ENCODE measurements at places on chromosomes 4 and X.
A peak's percentile ranks its signal among the peaks of the same experiment; 100 is the strongest.

- no peak for DNase-seq
These were observed 217.0 kb downstream of the GUCY2F start for GRCh38 chrX:109264878-109265277.

DNA sequence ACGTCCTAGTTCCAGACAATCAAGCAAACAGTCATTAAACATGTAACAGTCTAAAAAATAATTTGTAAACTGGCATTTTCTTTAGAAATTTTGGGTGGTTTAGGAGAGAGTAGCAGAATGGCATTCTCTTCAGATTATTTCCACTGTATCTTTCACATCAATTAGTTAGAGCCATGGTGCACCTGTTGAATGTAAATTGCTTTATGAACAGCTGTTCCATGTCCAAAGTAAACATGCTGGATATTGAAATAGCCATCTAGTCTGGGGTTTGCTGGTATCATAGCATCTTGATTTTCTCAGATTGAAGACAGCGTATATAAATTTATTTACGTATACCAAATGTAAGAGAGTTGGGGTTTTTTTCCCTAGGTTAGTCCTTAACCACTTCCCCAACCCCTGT is 143.6 kb downstream of the RCHY1 start:
- DNase-seq, result no peak

DNA sequence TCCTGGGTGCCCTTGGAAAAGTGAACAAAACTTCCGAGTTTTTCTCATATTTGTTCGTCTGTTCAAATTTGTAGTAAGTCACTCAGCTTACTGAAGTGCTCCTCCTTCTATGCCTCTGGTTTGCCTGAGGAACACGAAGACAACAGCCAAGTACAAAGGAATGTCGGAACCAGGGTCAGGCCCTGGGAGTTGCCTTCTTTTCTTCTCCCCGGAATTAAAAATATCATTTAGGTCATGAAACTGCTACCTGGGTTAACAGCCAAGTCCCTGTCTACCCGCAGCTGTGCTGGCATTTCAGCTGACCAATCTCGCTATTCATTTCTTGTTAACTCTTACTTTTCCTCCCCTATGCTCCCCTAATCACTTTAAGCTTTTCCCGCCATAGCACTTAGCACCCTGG is 137.6 kb upstream of the TEX13D start:
- no peak for DNase-seq

- DNase-seq, result no peak
These were observed 5.5 kb downstream of the PROM1 start for GRCh38 chr4:16078195-16078760.

DNA sequence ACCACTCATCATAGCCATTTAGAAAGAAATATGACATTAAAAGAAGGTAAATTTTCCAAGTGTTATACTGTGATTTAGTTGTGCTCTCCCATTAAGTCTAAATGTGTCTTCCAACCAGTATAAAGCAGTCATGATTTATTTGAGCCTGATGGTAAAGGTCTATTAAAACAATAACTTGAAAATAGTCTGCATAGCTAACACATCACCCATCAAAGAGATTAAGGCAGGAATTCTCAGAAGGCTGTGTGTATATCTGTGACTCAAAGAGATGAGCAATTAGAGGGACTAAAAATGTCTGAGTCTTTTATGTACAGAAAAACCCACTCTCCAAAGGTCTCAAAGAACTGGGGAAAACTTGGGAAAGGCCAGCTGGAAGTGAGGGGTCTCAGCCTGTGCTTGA is 70.3 kb upstream of the IQCM start:
- no peak for DNase-seq

DNA sequence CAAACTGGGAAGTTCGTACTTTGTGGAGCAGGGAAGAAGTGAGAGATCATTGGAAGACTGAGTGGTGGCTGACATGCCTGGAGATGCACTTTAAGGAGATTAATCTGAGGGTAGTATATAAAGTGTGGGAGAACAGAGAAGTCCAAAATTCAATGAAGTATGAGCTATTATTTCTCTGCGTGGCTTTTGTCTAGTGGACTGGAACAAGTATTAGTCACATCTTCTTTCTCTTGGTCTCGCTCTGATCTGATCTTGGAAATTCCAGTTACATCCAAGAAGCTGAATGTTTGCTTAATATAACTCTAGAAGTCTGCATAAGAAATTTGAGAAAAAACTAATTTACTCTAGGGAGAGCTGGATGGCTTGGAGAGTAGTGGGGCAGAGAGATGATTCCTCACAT is 64.8 kb upstream of the NR0B1 start:
- no peak for DNase-seq

GRCh38 chrX:96683997-96684338 is 674 bp upstream of the DIAPH2 start:
- DNase-seq, result no peak

DNA sequence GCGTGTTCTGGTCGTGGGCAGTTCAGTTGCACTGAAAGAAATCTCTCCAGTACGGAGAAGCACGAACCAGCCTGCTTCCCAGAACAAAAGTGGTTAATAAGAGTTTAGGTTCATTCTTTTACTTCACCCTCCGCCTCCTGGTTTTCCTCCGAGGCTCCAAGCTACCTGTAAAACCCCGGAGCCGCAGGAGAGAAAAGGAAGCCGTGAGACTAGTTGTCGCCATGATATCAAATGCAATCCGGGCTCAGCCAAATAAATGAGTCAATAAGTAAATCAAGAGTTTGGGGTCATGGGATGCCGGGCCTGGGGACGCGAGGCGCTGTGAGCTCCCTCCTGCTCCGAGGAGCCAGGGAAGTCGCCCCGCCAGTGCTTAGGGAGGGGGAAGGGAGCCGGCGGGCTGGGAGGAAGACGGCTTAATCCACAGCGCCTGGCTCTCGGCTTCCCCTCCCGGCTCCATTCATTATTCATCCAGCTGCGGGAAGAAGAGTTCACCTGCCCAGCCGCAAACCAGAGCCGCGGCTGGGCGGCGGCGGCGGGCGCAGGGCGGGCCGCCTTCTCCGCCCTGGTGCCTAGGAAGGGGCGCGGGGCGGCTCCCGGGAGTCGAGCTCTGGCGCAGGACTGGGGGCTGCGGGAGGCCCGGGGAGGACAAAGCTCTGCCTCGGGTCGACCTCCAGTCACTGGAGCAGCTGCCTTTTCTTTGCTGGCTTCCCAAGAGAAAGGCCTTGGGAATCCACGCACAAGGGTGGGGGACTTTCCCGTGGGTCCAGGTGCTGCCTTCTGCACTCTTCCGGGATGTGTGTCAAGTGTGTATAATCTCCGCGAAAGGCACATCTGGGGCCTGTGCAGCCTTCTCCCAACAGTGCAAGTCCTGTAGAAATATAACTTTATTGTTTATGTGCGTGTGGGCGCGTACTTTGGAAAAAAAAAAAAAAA is 1.7 kb downstream of the FRAS1 start:
- peak; percentile 67 for DNase-seq

- DNase-seq, result no peak
These were observed 11.7 kb upstream of the MSANTD1 start for GRCh38 chr4:3237266-3237665.

DNA sequence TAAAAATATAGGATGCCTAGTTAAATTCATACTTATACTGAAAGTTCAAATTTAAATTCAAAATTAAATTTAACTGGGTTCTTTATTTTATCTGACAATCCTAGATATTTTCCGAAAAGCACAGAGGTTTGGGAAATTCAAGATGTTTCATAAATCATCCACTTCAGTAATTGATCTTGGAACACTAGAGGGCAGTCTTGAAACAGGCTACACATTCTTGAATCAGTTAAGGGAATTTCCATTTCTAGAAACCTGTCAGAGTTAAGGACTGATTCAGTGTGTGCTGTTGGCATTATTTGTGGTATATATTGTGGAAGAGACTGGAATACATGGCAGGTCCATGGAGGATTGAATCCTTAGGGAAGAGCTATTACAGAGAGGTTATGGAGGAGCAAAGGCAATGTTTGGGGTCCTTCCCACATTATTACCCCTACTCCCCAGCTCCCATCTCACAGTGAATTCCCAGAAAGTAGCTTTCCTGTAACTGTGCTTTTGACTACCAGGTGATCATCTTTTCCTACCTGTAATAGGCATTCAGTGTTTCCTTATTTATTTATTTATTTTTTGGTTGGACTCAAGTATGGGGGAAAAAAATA is 92.9 kb downstream of the EGF start:
- DNase-seq, result no peak

DNA sequence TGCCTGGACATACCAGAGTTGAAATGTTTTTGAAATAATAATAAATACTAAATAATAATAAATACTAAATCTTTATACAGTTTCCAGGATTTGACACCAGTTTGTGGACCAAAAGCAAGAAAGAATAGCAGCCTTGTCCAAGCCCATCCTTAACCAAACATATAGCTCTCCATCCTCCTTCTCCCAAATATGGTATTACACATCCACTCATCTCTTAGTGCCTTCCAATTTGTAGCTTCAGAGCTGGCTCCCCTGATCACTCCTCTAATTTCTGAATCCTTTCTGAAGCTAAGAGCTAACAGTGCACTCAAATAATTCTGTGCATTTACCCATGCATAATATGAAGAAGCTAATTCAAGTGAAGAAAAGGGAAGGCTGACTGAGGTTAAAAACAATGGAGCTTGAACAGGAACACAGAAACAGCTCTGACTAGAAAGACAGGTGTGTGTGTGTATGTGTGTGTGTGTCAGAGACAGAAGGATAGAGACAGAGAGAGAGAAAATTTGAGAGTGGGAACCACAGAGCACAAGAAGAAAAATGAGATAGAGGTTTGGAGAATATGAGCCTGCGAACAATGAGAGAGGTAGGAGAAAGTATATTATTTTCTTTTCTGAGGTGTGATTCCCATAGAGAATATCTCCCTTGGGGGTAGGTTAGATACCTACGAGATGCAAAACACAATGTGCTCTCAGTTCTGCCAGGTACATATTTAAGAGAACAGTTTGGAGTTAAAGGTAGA is 123.5 kb downstream of the CAMK2D start:
- no peak for DNase-seq

GRCh38 chr4:112340023-112340422 is 42.9 kb downstream of the ALPK1 start:
- DNase-seq, result no peak

- peak; percentile 30 for DNase-seq
These were observed 38.5 kb upstream of the IQSEC2 start for GRCh38 chrX:53319614-53320542.

- DNase-seq, result no peak
These were observed 79.2 kb upstream of the CLCN4 start for GRCh38 chrX:10077425-10078188.

DNA sequence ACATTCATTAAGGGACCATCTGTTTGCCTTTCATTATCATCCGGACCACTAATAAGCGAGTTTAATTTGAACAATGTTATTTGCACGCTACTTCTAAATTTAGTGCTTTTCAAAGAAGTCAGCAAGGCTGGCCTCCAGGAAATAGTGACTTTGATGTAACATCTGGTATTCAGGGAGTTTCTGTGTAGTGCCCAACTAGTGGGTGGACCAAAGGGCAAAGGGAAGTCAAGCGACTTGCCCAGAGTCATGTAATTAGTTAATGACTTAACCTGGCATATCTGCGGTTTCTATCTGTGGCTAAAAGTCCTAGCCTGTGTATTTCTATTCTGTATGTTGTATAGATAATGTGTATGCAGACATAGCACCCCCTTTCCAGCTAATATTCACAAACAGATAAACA is 56.3 kb upstream of the LCORL start:
- DNase-seq, result no peak

DNA sequence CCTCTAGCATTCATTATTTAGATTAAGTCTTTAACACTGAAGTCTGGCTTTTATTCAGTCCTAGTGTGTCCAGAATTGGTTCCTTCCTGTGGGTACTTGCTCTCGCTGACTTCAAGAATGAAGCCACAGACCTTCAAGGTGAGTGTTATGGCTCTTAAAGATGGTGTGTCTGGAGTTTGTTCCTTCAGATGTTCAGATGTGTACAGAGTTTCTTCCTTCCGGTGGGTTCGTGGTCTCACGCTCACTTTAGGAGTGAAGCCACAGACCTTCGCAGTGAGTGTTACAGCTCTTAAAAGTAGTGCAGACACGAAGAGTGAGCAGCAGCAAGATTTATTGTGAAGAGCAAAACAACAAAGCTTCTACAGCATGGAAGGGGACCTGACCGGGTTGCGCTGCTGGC is 860.6 kb downstream of the STIM2 start:
- DNase-seq, result no peak

GRCh38 chr4:15558561-15558960 is 88.9 kb downstream of the CC2D2A start:
- DNase-seq, result no peak

GRCh38 chrX:100647739-100648138 is 3.7 kb downstream of the SRPX2 start:
- no peak for DNase-seq

GRCh38 chr4:675036-675882 is 917 bp downstream of the MYL5 start:
- DNase-seq, result no peak

- no peak for DNase-seq
These were observed 44.8 kb upstream of the CDKN2AIP start for GRCh38 chr4:183399616-183400015.

GRCh38 chrX:150146271-150146896 is 208.1 kb upstream of the EOLA2 start:
- DNase-seq, result no peak

GRCh38 chr4:147550626-147551246 is 66.5 kb upstream of the TMEM184C start:
- DNase-seq, result no peak

All from nephron progenitor cell (in vitro differentiated cells).